ENCODE measurements at places on chromosomes 6 and 20.

DNA sequence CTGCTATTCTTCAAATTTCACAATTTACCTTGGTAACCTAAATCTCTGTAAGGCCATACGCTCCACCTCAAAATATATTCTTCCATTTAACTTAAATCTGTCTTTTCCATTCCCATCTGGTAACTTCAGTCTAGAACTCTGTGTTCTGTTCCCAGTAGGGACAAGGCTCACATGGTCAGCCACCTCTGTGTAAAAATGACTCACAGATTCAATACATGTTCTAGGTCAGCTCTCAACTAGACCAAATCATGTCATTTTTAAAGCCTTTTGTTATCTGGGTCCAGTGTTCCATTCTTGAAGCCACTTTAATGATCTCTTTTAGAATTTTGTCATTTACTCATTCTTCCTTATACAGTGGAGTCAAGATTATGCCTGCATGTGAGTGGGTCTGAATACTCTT lies 315.6 kb upstream of the CITED2 start:
- no peak for DNase-seq

DNA sequence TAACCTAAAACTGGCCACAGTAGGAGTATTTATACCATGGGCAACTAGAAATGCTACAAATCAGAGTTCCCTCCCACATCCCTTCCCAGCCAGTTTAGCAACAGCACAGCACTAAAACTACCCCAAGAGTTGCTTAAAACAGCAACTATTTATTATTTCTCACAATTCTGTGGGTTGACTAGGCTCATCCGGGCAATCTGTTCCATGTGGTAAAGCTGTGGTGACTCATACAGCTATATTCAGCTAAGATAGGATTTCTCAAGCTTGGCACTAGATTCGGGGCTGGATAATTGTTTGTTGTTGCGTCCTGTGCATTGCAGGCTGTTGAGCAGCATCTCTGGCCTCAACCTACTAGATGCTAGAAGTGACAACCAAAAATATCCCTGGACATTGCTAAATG lies 8.6 kb upstream of the HECA start:
- peak; percentile 94 for DNase-seq

GRCh38 chr6:170480050-170480692 lies 72.9 kb downstream of the PSMB1 start:
- no peak for DNase-seq

- no peak for DNase-seq
These were observed 626.0 kb downstream of the CDH26 start for GRCh38 chr20:60584221-60584620.

GRCh38 chr6:156689656-156690055 lies 87.5 kb upstream of the ARID1B start:
- DNase-seq, result no peak

- no peak for DNase-seq
These were observed 61.6 kb downstream of the TRDN start for GRCh38 chr6:123575188-123575587.

DNA sequence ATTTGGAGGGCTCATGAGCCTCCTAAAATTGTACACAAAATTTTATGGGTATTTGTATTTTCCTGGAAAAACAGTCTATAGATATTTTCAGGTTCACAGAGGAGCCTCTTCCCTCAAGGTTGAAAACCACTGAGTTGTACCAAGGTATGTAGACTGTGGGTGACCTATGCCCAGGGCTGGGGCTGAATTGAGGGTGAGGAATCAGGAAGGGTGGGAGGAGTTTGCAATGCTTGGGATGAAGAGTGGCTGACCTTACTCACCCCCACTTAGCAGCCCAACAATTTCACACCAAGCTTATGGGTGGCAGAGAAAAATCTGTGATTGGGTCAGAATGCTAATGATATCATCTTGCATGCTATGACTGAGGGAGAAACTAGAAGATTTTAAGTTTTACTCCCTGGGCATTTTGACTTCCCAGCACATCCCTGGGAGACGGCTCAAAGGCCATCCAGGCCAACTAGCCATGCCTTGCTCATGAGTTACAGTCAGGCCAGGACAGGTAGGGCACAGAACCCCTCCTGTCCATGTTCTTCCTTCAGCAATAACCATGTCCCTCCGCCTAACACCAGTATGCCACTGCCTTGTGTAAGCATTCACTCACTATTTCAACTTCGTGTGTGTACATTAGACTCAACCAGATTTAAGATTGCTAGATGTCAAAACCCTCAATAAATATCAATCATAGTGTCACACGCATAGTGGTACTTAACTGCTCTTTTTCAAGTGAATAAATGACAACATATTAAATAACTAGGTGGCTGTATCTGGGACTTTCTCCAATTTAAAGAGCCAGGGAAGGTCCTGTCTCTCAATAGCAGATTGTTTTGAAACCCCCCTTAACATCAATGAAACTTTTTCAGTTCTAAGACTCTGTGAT lies 16.6 kb downstream of the ADTRP start:
- no peak for DNase-seq

DNA sequence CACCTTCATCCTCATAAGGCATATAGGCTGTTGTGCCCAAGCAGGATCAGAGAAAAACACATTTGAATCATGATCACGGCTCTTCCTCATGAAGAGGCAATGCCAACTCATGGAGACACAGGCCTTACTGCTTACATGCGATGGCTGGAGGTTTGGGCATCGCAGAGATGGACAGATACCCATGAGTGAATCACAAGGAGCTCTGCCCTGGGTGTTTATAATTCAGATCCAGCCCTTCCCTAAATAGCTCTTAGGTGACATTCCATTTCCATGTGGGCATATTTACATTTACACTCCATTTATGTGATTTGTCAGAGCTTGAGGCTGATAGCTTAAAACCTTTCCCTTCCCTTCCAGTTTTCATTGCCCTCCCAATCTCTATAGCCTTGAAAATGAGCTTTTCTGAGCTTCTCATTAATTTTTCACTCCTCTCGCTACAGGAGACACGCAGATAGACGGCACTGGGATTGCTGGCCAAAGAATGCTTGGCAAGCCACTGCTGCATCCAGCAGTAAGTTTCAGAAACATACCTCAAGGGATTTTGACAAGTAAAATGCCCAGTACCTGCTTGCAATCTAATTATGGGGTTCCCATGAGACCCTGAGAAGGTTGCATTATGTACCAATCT lies 249.1 kb downstream of the TBC1D7 start:
- no peak for DNase-seq

DNA sequence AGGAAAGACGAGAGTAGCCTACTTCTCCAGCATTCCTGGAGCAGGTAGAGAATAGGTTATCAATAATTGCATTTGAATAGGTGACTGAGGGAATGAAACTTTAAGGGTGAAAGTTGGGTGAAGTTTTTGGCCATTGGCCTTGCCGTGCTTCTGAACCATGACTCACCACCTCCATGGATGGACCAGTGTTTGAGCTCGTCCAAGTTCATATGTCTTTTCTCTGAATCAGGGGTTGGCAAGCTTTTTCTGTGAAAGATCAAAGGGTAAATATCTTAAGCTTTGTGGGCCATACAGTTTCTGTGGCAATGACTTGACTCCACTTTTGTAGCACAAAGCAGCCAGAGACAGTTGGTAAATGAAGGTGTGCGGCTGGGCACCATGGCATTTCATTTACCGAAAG lies 31.8 kb downstream of the SNRNP48 start:
- no peak for DNase-seq

DNA sequence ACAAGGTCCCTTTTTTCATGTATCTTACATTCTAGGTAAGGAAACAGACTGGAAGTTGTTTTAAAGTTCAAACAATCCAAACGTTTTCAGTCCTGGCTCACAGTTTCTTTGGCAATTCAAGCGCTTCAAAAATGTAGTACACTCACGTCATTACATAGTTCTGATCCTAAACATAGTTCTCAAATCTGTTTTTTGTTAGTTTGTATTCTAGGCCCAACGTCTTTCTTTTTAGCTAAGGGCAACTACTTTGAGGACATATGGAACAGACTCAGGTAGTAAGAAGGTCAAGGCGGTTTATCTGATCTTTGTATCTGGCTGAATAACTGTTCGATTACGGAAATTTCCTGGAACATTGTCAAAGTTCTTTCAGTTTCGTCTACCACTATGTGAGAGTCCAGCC lies 36.9 kb upstream of the PLCB4 start:
- no peak for DNase-seq

GRCh38 chr6:71476872-71477271 lies 188.3 kb downstream of the OGFRL1 start:
- no peak for DNase-seq

DNA sequence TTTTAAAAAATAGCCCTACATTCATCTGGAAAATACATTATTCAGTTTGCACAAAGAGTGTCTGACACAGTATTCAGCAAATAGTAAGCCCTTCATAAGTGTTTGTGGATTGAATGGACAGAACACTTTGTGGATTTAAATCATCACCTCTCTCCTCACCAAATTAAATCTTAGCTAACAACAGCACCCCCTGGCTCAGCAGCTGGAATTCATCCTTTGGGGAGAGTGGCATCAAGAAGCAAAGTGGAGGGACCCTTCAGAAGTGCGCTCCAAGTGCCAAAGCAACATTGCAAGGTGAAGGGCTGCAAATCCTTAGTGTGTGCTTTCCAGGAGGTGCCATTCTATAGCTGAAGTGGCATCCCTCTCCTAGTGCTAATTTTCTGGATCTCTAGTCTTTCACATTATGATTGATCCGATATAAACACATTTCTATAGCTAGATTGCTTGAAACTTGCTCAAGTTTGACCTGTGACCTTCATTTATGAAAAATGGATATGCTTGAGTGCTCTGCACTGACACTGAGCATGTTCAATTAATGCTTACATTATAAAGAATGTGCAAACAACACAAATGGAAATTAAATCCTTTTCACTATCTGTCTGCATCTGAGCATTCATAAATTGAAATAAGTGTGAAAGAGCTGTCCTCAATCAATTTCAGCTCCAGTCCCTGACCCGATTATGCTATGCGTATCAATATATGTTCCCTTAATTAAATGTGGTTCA lies 891.7 kb downstream of the C6orf118 start:
- no peak for DNase-seq

Measured in mesenchymal stem cell (in vitro differentiated cells and primary cell).